ENCODE measurements at places on chromosomes 4 and X.

- DNase-seq = peak; percentile 59
Observed at GRCh38 chr4:114615435-114615834, 16.8 kb downstream of the UGT8 start.

DNA sequence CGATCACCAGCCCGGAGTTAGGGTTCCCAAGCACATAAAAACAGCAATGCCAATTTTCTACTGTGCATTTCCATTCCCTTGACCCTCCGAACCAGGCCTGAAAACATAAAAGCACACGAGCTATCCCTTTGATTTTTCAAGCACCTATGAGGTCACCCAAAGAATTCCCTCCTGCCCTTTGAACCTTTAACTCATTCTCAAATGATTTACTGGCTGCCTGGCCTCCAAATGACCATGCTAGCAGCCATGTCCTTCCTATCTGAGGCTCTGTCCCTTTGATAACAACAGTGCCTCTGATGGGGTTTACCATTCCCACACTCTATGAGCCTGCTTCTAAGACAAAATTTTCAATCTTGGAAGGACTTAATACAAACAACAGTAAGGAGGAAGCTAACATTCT is 15.2 kb downstream of the SHROOM4 start:
- DNase-seq = no peak

DNA sequence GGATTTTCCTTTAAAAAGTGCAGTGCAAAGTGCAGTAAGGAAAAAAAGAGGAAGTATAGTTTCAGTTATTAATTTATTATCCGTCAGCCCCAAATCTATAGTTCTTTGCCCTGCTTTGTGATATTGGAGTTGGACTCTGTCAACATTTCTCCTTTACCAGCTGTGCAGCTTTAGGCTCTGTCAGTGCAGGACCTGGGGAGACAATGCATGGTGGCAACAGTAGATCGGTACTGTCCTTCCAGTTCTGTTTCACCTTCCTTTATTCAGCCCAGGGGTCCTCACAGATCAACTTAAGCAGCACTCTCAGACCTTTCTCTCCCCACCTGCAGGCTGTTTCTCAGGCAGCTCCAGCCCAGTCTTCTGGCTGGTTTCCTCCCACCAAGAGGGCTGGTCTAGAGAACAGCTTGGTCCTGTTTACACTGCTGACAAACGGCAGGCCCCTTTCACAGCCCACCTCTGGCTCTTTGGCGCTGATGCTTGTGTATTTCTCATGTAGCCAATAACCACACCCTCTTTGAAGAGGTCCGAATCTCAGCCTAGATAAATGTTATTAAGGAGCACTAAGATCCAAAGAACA is 71.6 kb downstream of the MCUB start:
- DNase-seq = no peak

DNA sequence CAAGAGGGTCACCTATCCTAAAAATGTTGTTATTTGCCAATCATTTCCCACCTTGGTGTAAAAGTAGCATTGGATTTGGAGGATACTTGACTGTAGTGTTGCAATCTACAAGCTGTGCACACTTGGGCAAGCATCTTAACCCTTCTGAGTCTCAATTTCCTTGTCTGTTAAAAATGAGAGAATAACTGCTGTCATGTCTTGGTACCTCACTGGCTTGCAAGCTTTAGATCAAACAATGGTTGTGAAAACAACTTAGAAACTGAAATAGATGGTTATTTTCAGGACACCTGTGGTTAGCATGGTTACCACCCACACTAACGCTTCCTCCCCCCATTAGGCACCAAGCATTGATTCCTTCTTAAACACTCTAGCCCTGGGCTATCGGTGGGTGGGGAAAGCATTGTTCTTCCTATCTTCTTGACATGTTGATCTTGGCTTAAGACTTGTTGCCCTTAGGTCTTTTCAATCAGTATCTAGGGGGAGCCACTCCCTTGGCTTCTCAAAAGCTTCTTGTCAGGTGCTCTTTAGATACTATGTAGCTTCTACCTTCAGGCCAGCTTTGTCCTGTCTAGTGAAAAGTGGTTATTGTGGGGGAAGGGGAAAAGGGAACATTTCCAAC is 10.6 kb upstream of the AMOT start:
- DNase-seq = no peak

DNA sequence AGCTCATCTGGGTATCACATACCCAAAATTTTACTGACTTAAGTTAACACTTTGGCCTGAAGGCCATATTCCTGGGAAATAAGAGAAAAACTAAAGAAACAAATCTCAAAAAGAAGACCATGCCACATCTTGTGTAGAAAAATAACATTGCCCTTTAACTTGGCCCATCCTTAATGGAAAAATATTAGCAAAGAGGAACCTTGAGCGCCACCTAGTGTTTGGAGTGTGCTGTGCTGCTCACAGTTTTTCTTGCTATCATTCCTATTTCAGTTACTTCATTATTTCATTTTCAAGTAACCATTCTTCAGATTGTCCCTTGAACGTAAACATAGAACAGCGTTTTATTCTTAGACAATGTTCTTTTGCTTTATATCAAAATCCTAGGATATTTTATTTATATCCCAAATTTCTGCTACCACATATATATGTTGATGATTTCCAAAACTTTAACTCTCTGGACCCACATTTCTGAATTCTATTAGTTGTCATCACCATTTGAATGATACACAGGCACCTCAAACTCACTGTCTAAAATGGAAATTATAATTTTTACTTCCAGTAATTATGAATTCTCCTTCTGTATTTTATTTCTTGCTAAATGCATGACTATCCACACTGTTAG is 999.0 kb upstream of the ADGRL3 start:
- DNase-seq = peak; percentile 10

- DNase-seq = no peak
Observed at GRCh38 chr4:138063581-138063980, 178.6 kb downstream of the SLC7A11 start.

- DNase-seq = no peak
Observed at GRCh38 chr4:139815778-139816601, 150.4 kb downstream of the MGST2 start.

DNA sequence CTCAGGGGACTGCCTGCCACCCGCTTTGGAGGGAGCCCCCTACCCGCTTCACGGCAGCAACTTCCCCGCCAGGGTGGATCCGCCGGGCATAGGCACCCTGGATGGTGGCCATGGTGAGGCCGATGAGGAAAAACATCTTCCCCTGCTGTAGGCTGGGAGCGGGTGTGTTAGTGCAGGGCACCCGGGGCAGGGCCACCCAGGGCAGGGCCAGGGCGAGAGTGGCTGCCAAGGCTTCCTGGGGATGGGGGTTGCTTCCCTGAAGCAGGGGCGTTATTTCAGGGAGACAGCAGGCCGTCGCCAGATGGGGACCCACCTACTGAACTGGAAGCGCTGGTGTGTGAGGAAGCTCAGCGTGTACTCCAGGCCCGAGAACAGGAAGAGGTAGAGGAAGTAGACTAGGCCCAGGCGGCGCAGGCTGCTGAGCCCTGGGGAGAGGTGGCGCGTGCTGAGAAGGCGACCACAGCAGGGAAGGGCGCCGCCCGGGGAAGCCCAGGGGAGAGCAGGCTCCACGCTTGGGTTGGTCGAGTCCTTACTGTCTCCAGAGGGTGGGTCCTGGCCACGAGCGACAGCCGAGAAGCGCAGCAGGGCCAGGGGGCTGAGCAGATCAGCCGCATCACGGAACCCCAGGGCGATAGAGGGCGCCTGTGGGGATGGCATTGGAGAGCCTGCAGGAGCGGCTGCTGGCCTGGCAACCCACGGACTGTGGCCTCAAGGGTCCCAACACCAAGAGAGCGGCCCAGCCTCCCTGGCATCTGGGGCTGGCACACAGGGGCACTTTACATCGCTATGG is 31.5 kb downstream of the NOP14 start:
- no peak for DNase-seq

DNA sequence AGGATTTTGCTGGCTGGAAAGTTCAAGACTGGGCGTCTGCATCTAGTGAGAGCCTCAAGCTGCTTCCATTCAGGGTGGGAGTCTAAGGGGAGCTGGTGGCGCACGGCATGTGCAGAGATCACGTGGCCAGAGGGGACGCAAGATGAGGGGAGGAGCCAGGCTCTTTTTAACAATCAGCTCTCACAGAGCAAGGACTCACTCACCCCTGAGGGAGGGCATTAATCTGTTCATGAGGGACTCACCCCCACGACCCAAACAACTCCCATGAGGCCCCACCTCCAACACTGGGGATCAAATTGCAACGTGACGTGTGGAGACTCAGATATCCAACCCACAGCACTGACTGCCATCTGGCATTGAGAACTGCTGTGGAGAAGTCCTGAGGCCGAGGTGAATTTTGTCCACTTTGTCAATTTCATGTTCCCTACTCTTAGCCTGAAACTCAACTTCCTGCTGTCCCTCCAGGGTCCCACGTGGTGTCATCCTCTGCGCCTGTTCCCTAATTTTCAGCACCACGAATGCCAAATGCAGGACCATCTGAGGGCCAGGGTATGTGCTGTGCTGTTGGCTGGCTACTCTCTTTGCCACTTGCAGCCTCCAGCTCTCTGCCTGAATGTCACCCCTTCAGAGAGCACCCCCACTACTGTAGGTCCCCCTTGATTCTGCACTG is 5.6 kb downstream of the ZFP92 start:
- DNase-seq = no peak
